ENCODE measurements at places on chromosomes 4 and X.

GRCh38 chr4:129429581-129430320 is 333.8 kb downstream of the C4orf33 start:
- DNase-seq, result no peak

DNA sequence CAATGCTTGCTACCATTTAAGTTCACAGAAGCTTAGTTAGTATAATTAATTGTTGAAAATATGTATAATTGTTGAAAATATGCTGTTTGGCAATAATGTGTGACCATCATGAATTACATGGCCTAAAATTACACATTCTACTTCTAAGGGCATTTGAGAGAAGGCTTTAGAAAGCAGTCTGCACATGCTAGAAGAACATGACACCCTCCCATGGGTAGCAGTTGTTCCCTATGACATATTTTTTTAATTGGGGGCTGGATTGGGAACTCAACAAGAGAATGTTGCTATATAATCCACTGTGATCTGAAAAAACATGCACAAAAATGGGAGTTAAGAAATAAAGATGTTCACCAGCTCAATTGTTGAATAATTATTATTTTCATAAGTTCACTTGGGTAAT is 331.4 kb downstream of the ARHGAP24 start:
- no peak for DNase-seq

- no peak for DNase-seq
Measured at GRCh38 chrX:10450229-10450958, 170.0 kb downstream of the MID1 start.

- no peak for DNase-seq
Measured at GRCh38 chr4:151192556-151193235, 84.3 kb upstream of the PRSS48 start.

Measured in iPS DF 6.9 (cell line).